GM23338 (cell line): ENCODE measurements at places on chromosomes 16 and 17.
A peak's percentile ranks its signal among the peaks of the same experiment; 100 is the strongest.

- no peak for DNase-seq
These were observed 6.3 kb upstream of the SLC38A8 start for GRCh38 chr16:84048871-84049270.

DNA sequence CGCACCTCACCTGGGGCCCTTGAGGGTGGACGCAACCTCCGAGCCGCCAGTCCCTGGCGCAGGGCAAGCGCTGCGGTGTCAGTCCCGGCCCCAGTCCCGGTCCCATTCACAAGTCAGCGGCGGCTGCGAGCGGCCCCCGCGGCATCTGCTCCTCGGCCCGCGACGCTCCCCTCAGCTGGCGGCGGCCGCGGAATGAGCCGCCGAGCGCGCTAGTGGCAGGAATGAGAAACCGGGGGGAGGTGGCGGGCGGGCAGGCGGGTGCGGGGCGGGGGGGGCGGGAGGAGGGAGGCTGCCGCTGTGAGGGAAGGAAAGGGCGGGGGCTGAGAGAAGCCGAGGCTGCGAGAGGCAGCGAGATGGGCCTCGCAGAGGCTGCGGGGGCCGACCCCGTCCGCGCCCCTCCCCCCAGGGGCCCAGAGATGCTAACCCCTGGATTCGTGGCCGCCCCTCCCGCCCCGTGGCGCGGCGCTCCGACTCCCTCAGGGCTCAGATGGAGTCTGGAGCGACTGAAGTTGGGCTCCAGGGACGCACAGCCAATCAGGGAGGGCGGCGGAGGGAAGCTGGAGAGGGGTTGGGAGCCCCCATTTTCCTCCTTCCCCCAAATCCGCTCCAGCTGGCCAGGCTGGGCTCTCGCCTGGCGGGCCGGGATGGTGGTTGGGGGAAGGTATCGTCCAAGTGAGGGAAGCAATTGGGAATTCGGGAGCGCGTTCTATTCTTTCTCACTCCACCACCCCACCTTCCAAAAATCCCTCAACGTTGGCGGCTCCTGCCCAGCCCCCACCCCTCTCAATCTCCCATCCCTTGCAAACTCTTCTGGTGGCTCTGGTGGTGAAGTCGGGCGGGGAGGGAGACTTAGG, at the start of gene CDH11:
Gene CDH11, minus strand, starts transcription at position 194 of the 854 bp plus-strand sequence. CDS start 117,194 bp downstream, outside the sequence.
- peak; percentile 78 for DNase-seq

- no peak for DNase-seq
These were observed 7.0 kb upstream of the TMEM235 start for GRCh38 chr17:78224231-78225087.

DNA sequence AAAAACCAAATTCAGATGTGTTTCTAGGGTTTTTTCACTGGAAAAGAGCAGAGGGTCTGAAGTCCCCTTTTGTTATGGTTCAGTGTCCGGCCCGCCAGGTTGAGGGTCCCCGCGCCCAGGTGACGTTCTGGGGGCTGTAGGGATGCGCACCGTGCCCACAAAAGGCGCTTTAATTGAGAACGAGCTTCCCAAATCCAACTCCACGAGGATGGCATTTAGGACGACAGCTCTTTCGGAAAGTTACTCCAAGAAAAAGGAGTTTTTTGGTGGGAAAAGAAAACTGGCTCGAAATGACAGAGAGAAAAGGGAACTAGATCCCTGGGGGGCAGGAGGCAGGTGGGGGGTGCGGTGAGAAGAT, 15.9 kb upstream of the ZFHX3 start:
- DNase-seq = no peak

DNA sequence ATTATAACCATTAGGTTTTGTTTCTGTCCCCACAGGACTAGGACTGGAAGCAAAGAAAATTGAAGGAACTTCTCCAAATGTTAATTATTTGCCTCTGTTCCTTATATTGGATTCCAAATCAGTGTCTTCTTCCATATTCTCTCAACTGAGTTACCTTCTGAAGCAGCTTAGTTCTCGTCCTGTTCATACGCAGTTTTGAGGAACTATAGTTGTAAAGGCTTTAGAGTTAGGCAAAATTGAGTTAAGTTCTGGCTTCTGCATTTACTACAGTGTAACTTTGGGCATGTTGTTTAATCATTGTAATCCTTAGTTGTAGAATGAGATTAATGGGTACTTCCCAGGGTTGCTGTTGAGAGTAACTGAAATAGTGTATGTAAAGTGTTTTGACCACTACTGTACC, 11.2 kb downstream of the CBFB start:
- DNase-seq = no peak

DNA sequence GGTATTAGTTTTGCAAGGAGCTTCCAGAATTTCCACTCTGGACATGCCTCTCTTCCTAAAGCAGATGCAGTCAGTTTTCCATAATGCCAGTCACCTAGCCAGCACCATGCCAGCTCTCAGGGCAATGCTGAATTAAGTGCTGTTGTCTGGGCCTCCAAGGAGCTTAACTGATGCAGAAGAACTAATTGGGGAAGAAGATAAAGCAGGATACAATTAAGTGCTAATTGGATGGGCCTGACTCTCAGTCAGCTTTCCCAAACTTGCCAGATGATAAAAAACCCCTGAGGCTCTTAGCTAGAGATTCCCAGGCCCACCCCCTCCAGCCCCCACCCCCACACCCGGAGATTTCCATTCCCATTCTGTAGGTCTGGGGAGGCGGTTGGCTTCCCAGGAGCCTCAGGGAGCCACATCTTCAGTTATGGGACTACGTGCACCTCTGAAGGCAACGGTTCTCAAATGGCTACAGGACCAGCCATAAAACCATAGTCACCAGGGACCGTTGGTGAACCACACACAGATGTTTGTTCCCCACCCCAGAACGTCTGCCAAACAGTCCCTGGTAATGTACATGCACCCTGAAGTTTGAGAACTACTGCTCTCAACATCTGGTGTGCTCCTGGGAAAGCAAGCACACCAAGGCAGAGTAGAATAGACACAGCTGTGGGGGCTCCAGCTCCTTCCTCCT, 499.1 kb upstream of the CDH5 start:
- DNase-seq = no peak
